ENCODE measurements at places on chromosomes 1 and 21. TPM values are rescaled to one million over a fixed set of nuclear protein-coding genes. Genes with fewer than 3 reads are reported as not detected.
A peak's percentile ranks its signal among the peaks of the same experiment; 100 is the strongest.

DNA sequence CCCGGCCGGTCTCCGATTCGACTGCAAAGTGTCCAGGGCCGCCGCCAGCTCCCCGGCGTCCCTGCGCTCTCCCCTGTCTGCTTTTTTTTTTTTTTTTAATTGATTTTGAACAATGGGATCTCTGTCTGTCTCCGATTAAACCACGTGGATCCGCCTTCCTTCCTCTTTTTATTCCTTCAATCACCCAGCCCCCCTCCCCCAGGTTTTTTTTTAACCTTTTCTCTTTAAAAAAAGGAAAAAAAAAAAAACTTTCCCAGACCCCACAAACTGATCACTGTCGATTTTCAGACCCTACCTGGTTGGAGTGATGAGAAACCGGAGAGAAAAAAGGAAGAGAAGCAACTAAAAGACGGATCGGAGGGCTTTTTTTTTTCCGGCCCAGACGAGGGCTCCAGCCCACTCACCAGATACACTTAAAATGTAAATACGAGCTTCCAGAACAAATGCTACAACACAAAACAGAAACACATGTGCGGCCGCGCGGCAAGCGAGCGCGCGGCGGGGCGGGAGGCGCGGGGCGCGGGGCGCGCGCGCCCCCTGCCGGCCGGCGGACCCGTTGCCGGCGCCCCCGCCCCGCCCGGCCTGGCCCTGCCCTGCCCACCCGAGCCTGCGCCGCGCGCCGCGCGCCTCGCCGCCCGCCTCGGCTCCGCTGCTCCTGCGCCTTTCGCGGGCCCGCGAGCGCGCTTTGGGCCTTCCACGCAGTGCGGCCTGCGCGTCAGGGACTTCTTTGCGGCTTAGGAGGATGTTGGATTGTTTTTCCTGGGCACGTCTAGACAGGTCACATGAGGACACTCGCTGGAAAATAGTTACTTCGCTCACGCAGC lies at the start of gene RCC2:
TSS of gene RCC2 (minus strand) at position 428 of the 824 bp plus-strand sequence. CDS start 1,163 bp downstream, outside the sequence.
- peak; percentile 53 for DNase-seq

- peak; percentile 24 for DNase-seq
Measured at GRCh38 chr21:28089599-28090441, 902.9 kb downstream of the LTN1 start.

DNA sequence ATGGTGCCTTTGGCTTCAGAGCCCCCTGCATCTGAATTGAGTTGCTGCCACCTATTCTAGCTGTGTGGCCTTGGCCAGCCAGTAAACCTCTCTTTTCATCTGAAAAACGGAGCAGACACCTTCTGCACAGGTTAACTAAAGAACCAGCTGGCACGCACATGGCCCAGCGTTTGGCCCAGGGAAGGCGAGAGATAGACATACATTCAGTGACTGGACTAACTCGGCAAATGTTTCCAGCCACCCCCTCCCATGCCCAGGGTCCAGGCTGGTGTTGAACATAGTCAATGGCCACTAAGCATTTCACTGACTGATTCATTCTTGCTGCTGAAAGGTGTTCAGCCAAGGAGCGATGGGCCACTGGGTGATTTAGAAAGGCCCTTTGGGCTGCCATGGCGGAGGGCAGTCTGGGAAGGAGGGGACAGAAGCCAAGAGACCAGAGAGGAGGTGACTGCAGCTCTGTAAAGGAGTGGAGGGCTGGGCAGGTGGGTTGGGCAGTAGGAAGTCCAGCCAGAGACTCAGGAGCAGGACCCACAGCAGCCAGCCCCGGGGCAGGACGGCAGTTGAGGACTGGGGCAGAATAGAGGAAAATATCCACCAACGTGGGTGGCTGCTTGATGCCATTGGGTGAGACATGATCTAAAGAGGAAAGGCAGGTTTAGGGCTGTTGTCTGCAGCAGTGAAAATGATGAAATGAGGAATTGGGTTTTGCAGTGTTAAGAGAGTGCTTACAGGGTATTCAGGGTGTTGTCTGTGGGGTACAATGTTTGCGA lies 184.3 kb downstream of the HIVEP3 start:
- DNase-seq: no peak

DNA sequence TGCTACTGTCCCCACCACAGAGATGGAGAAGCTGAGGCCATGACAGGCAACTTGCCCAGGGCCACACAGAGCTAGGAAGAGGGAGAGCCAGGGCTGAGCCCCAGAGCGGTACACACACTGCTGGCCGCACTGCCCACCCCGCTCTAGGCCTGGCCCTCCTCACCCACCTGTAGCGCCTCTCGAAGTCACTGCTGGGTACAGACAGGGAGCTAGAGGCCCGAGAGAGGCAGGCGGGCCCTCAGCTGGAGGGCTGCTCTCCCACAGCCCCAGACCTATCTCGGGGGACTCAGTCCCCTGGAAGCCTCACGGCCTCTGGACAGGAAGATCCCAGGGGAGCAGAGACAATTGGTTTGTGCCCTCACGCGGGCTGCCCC lies 17.3 kb upstream of the PLEKHG5 start:
- no peak for DNase-seq

- DNase-seq: no peak
Measured at GRCh38 chr1:66364578-66365391, 169.2 kb upstream of the SGIP1 start.

DNA sequence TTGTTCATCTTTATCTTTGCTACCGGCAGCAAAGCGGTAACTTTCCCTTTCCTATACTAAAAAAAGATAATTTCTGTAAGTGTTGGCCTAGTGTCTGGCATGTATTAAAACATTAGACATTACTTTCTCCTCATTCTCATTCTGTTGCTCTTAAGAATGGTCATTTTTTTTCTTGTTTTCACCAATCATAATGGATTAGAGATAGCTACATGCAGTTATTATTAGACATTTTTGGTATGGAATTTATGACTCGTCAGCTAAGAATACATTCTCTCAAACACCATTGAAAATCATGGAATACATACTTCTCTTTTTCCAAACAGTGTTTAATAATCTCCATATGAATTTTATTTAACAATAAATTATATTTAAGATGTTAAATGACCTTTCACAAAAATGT lies 1154.6 kb downstream of the BRINP3 start:
- no peak for DNase-seq

DNA sequence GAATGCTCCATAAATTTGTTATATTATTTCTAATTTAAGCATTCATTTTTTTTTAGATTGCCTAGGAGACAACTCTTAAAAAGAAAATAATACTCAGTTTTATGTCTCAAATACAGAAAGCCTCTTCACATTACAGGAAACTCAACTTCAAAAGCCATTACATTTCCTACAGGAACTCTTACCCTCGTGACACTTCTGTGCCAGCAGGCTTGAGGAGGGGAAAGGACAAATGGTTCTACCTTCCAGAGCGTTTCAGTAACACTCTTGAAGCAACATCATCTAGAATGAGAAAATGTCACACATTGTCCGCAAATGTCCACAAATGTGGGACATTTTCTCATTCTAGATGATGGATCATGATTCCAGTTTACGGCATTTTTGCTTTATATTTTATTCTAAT lies 51.7 kb downstream of the PTPN14 start:
- DNase-seq: no peak

DNA sequence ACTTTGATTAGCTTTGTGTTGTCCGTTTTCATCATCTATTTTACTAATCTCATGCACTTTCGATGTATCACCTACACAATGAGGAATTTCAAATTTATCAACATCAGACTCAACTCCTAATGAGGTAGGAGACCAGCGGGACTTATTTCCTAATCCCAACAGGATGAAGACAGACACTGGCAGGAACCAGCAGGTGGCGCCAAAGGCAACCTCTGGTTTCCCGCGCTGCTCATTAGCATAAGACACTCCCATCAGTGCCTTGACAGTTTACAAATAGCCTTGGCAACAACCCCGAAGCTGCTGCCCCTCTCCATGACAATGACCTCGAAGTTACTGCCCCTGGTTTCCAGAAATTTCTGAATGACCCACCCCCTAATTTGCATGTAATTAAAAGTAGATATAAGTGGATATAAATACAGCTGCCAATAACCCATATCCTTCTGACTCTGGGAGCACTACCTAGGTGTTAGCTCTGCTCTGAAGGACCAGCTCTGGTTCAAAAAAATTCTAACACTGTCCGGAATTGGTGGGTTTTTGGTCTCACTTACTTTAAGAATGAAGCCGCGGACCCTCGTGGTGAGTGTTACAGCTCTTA lies 974.8 kb downstream of the ADGRL2 start:
- no peak for DNase-seq

DNA sequence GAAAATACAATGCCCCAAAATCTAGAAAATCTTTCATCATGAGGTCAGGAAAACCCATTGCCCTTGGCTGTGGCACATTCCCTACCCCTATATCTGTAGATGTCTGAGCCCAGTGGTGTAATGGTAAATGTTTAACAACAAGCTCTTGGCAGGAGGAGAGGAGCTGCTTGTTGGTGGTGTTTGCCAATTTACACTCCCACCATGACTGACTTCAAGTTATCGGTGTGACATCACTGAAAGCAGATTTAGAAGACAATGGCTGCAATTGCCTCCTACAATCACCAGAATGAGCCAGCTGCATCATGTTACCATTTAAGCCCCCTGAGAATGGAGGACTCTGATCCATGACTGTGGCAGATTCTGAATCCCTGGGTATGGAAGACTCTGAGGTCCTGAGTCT lies 70.9 kb downstream of the SDC3 start:
- no peak for DNase-seq

- no peak for DNase-seq
Measured at GRCh38 chr1:246000638-246001015, 506.5 kb downstream of the SMYD3 start.

DNA sequence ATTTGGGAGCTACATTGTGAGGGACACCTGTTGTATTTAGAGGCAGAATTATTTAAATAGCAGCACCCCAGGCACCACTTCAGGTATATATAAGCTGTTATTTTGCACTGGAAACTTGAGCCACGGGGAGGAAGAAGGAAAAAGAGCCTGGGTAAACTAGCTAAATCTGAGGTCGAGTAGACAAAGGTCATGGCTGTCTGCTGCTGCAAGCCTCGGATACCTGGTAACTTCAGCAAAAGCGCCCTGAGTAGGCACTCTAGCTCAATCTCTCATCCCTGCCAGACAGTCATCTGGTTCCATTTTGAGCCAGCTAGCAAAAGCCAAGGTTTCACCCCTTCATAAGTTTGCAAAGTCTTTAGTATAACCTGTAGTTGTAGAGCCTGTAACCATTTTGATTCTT lies 101.9 kb upstream of the ZNF644 start:
- DNase-seq: no peak

GRCh38 chr1:47776667-47777131 lies 220.5 kb downstream of the TRABD2B start:
- no peak for DNase-seq

DNA sequence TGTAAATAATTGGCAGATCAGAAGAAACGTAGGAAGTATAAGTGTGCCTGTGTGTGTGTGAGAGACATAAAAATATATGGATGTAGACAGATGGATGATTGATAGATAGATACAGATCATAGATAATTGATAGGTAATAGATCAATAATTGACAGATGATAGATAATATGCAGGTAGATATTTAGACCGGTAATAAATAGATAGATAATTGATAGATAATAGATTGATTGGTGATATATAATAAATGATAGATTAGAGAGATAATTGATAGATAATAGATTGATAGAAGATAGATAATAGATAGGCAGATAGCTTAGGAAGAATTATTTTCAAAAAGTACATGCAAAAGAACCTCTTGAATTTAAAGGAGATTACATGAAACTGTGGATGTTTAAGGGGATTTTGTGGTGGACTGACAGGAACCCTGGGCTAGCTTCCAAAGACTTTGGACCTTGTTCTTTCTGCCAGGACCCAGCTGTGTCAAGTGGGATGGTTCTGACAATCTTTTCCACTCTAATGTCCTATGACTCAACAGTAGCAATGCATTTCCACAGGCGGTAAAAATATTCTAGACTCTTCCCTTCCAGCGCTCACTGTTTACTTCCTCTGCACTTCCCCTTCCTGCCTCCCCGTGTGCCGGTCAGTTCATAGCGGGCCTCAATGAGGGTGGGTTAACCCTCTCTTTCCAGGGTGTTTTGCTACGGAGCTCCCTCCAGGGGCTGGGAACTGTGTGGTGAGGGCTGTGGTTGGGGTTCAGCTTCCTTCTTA lies 39.4 kb downstream of the KCNJ15 start:
- DNase-seq: peak; percentile 36

DNA sequence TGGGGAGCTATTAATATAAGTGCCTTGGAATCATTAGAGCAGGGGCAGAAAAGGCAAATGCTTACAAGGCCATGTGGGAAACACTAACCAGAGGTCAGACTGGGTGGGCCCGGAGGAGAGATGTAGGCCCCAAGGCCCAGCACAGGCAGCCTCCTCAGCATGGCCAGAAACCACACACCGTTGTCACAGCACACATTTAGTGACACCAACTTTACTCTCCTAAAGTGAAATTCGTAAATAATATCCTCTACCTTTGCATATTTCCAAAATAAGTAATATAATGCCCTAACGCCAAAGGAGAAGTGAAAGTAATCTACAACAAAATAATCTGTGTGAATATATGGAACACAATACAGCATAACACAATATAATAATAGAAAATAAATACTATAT lies 62.6 kb downstream of the KIF21B start:
- no peak for DNase-seq

DNA sequence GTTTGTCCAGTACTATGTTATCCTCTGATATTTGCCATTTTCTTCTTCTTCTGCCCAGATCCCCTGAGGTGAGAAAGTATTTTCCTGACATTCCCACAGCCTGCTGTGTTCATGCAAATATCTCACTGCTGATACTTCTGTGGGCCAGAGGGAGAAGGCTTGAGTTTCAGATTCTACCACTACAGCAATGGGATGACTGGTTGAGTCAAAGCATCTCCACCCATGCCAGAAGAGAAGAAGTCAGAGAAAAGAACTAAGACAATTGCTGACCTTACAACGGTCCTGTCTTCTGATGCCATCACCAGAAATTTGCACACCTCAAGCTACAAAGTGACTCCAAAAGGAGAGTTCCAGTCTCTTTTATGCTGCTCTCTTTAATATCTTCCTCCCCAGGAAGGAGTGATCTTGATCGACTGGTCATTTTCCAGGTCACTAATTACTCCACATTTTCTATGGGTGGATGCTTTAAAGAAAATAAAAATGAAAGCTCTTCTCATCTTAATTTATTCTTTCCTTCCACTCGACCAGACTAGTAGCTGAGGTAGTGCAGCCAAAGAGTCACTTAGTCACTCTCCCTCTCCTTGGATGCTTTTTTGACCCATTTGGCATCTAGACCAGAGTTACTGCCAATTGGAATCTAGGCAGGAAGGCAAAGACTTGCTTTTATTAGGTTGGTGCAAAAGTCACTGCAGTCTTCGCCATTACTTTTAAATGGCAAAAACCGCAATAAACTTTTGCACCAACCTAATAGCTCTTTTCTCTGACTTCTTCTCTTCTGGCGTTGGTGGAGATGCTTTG lies 195.1 kb downstream of the PTPRC start:
- no peak for DNase-seq

- DNase-seq: peak; percentile 92
Measured at GRCh38 chr1:16155537-16156410, at the start of gene EPHA2. TSS of gene EPHA2 (minus strand) at chr1:16156069. CDS start at chr1:16155932, 137 bp downstream.

GRCh38 chr1:189336115-189337100 lies 1141.3 kb downstream of the BRINP3 start:
- no peak for DNase-seq

The CD34 gene
- 23.2 TPM for total RNA-seq

The DIP2A gene
- total RNA-seq: 42.5 TPM

The KCNA10 gene
- total RNA-seq: not detected

The HES3 gene
- total RNA-seq: not detected

The OR2T11 gene
- not detected for total RNA-seq

The BEND5 gene
- total RNA-seq: 17.5 TPM

The PADI3 gene
- total RNA-seq: 0.72 TPM

The SNIP1 gene
- total RNA-seq: 16.3 TPM

The PAPPA2 gene
- total RNA-seq: 20.2 TPM

The KLF17 gene
- total RNA-seq: not detected

The NHLH1 gene
- not detected for total RNA-seq

The OTUD7B gene
- total RNA-seq: 35.2 TPM

Measured in mucosa of gallbladder (tissue), 1 donor.